ENCODE measurements at places on chromosomes 12 and 14.

DNA sequence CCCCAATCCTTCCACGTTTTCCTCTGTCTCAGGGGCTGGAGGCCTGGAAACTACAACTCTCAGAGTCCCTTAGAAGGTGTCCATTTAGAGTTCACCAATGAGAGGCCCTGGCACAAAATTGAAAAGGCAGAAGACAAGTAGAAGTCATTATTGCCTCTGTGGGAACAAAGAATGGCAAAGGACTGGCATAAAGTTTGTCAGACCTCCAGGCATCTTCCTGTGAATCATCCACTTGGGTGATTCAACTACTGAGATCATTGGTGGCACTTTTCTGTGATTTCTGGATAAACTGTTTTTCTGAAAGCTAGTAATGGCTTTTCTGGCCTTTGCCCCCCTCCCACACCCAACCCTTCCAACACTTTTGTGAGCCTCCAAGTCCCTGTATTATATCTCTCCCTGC, 42.6 kb upstream of the C12orf42 start:
- DNase-seq = no peak

DNA sequence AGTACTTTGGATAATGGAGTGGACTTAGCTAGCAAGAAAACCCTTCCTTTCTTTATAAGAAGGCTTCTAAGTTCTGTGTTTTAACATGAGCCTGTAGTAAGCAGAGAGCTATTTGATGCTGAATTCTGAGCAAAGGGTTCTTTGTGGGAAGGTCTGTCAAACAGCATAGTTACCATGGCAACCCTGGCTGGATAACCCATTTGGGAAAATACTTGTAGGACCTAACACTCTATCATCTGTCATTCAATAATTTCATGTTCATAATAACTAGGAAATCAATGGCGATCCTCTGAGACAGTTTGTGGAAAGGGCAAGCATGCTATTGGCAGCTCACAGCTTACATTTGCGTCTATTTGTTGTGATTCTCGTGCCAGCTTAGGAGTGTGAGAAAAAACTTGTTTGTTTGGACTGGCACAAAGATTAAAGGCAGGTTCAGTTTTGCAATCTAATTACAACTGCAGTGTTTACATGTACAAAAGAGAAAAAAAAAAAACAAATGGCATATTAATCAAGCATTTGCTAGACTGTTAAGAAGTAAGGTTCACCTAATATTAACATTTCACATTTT, 219.2 kb downstream of the PDZRN4 start:
- no peak for DNase-seq

- DNase-seq = no peak
Observed at GRCh38 chr14:65277580-65278270, 134.8 kb upstream of the FUT8 start.

- no peak for DNase-seq
Observed at GRCh38 chr14:73833034-73833433, 18.6 kb upstream of the PTGR2 start.

DNA sequence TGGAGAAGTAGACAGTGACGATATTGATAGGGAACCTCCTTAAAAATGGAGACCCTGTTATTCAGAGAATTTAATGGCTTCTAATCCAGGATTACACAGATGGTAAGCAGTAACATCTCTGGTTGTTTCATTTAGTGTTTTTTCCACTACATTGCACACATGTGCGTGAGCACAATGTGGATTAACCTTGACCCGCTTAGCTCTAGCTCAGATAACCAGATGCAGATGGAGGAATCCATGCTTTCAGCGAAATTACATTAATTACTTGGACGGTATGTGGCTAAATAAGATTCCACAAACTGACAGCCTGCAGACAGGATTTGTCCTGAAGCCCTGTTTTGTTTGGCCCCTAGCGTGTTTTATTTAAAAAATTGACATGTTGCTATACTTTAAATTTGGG, 378.4 kb downstream of the CCDC91 start:
- no peak for DNase-seq

GRCh38 chr14:63046339-63047268, 1.3 kb upstream of the KCNH5 start:
- no peak for DNase-seq

DNA sequence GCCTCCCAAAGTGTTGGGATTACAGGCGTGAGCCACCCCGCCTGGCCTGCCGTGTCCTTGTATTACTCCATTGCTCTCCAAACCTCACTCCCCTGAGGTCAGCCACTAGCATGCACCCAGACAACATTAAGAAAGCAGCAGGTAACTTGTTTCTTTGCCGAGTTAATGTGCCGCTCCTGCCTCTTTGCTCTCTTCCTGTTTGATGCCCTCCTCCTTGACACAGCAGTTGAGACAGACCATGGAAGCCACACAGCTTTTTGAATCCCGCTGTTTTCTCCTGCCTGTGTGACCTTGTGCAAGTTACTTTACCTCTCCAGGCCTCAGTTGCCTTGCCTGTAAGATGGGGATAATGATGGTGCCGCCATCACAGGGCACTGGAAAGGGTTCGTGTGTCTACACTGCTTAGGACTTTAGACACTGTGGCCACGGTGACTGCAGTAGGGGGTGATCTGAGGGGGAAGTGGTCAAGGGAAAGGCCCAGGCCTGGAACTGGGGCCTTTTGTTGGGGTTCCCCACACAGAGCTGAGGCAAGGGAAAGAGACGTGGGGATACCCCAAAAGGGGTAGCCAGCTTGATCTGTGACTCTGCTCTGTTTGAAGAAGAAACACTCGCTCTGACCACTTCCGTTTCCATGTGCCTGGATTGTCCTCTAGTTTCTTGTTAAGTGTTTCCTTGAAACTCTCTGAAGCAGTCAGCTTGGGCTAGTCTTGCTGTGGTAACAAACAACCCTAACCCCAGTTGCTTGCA, 69.3 kb downstream of the RIN3 start:
- DNase-seq = no peak

- DNase-seq = no peak
Observed at GRCh38 chr14:89348722-89349121, 68.3 kb downstream of the FOXN3 start.

- DNase-seq = no peak
Observed at GRCh38 chr12:17235996-17236395, 630.0 kb upstream of the LMO3 start.

- no peak for DNase-seq
Observed at GRCh38 chr12:53960187-53961024, 5.7 kb downstream of the HOXC12 start.

GRCh38 chr12:51357374-51358047, 11.0 kb upstream of the CELA1 start:
- DNase-seq = no peak

GRCh38 chr14:32618991-32619390, 289.9 kb downstream of the AKAP6 start:
- DNase-seq = no peak

DNA sequence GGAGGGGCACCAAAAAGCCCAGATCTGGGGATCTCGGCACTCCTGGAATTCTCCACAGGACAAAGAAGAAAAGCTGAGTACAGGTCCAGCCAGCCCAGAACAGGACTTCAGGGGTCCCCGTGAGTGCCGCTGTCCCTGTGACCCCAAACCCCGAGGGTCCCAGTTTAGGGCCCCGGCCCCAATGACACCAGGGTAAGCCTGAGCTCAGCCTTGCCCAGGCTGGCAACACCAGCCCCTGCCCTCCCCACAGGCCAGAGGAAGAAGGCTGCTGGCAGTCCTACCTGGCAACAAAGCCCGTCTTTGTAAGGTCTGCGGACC, 1.8 kb downstream of the CDK2AP1 start:
- DNase-seq = no peak

DNA sequence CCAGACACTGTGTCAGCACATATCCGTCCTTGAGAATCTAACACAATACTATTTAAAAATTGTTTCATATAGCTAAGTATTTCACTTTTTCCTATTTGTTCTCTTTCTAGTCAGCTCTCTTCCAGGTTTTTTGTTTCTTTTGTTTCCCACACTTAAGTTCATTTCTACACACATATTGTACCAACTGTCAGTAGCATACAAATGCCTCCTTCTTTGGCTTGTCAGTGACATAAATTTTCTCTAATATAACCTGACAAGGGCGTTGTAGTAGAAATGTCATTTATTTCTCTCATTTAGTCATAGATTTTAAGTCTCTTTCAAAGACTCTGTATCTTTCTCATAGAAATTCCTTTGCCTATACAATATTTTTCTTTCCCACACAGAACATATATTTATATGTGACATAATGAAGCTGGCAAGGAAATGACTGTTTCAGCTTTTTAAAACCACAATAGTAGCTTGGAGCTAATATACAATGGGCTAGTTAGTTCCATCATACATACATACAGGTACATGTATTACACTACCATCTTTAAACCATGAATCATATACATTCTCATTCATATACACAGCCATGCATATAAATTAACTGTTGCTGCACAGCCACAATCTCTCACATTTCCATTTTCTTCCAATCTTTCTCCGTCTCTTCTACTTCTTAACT, 42.3 kb upstream of the EPS8 start:
- DNase-seq = no peak

DNA sequence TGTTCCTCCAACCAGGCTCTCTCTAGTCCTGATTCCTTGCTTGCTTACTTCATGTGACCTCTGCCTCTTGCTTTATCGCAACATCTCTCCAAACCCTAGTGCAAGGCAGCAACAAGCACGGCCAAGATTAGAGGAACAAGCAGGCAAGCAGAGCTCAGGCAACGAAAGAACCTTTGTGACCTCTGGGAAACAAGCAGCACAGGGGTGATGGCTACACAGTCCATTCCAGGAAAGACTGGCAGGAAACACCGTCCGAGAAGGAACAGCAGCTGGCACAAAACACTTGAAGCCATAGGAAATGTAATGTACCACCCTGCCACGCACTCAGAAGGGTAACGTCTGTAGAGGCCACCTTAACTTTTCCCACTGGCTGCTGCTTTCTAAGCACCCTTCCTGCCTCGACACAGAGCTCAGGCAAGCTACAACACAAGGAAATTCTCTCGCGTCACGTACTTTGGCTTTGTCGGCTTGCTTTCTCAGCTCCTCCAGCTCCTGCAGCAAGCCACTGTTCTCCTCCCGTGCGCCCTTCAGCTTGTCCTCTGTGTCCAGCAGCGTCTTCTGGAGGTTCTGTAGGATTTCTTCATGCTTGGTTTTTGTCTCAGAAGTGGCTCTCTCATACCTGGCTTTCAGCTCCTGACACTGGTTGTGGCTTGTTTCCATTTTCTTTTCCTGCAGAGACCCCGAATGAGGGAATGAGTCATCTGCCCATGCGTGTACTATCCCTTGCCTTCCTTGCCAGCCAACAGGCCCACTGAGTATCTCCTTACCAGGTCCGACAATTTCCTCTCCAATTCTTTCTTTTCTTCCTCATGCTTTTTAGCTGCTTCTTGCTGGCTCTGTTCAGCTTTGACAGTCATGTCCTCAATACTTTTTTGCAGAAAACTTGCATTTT, 61.4 kb upstream of the VPS33A start:
- no peak for DNase-seq

DNA sequence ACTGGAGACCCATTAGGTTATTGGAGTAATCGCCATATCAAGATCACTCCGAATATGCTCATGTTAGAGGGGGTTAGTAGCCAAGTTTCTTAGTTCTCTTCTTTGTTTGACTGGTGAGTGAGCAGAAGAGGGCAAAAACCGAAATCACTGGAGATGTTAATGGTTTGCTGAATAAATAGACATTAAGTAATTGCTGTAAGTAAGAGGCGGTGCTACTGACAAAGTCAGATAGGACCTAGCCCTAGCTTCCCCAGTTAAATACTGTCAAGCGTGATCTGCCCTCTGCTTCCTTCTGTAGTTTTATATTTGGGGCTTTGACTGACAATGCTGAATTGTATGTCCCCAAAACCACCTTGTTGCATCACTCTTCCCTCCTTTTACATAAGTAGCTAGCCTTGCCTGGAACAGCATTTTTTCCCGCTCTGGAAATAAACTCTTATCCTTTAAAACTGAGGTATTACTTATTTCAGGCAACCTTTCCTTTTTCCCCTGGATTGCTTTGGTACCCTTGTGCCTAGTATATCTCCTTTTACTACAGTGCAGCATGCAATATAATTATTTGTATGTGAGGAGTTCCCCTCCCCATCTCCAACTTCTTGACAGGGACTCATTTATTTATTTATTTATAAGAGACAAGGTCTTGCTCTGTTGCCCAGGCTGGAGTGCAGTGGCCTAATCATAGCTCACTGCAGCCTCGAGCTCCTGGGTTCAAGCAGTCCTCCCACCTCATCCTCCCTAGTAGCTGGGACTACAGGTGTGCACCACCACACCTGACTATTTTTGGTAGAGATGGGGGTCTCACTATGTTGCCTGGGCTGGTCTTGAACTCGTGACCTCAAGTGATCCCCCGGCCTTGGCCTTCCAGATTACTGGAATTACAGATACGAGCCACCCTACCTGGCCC, 1.4 kb downstream of the SNRPF start:
- no peak for DNase-seq

GRCh38 chr14:72081137-72081536, 148.9 kb downstream of the RGS6 start:
- no peak for DNase-seq

GRCh38 chr14:92556255-92556741, 42.7 kb downstream of the RIN3 start:
- DNase-seq = no peak

DNA sequence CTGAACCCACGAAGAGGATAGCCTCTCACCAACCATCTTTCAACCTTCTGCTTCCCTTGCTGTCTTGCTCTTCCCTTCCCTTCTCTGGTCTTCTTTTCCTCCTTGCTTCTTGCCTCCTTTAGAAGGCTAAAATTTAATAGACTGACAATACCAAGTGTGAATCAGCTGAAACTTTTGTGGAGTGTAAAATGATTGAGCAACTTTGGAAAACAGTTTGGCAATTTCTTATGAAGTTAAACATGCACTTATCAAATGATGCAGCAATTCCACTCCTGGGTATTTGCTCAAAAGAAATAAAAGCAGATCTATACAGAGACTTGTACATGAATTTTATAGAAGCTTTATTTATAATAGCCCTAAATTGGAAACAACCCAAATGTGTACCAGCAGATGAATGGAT, 3.3 kb upstream of the KRT86 start:
- DNase-seq = no peak

- DNase-seq = no peak
Observed at GRCh38 chr14:41362139-41362538, 244.5 kb upstream of the LRFN5 start.

- DNase-seq = no peak
Observed at GRCh38 chr12:4049298-4050080, 176.3 kb upstream of the PARP11 start.

DNA sequence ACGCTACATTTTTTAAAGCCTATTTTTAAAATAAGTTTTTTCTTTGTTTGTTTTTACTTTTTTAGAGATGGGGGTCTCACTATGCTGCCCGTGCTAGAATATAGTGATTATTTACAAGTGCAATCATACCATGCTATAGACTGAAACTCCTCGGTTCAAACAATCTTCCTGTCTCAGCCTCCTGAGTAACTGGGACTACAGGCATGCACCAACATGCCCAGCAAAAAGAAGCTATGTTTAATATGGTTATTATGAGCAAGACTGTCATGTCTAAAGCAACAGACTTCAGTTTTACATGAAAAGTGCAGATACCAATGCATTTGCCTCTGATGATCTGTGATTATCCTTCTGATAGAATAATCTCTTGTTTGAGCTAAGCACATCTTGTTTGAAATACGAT, 45.6 kb upstream of the SGPP1 start:
- no peak for DNase-seq

GRCh38 chr12:2449586-2449985, 345.2 kb upstream of the FKBP4 start:
- DNase-seq = no peak

GRCh38 chr12:3777206-3777809, 24.4 kb upstream of the CRACR2A start:
- DNase-seq = no peak
